ENCODE measurements at places on chromosomes 2 and 18. TPM values are rescaled to one million over a fixed set of nuclear protein-coding genes. Genes with fewer than 3 reads are reported as not detected.

PRR30 gene
- total RNA-seq, result not detected

GAL3ST2 gene
- total RNA-seq, result not detected

WDR43 gene
- 47.9 TPM for total RNA-seq

CFC1 gene
- total RNA-seq, result not detected

C2orf72 gene
- total RNA-seq, result 2.7 TPM

COPS9 gene
- 124 TPM for total RNA-seq

ACMSD gene
- total RNA-seq, result not detected

PLEKHH2 gene
- total RNA-seq, result 58.9 TPM

GALNT3 gene
- 2.5 TPM for total RNA-seq

SLC5A6 gene
- 22.6 TPM for total RNA-seq

INPP5D gene
- 56.3 TPM for total RNA-seq

GRCh38 chr18:59354731-59355130, 4.3 kb downstream of the LMAN1 start:
- no peak for DNase-seq

- DNase-seq, result no peak
Measured at GRCh38 chr2:22890132-22890531, 494.8 kb upstream of the KLHL29 start.

DNA sequence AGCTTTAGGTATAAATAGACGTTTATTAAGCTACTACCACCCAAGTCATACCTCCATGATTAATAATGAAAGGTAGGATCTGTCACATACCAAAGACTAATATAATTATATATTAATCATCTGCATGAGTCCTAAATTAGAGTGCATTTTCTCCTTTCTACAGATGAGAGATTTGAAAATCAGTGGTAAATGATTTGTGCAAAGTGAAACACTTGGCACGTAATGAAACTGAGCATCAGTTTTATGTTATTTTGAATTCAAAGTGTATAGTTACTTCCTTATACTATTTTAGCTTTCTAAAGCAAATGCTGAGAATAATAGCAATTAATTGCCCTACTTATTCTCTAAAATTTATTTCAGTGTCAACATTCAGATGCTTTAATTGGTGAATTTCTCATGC, 615.3 kb downstream of the TRIB2 start:
- no peak for DNase-seq

- no peak for DNase-seq
Measured at GRCh38 chr2:104430359-104430740, 423.6 kb upstream of the POU3F3 start.

GRCh38 chr2:225995796-225996461, 596.4 kb downstream of the NYAP2 start:
- no peak for DNase-seq

GRCh38 chr2:160405077-160405867, 88.3 kb downstream of the RBMS1 start:
- DNase-seq, result no peak

- no peak for DNase-seq
Measured at GRCh38 chr18:24695168-24695567, 234.7 kb downstream of the HRH4 start.

DNA sequence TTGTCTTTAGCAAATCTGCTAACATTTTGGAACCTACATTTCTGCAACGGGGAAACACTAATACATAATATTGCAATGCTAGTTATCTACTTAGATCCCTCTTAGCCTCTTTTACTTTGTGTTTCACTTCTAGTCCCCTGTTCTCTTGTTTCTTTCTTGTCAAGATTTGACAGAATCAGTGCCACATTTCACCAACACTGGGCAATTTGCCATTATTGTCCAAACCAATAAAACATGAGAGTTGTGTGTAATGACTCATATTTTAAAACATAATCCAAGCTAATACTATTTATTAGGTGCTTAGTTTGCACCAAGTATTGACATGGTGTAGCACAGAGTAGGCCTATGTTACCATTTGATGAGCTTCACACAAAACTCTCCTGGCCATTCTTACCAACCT, 33.7 kb upstream of the ACVR1C start:
- DNase-seq, result no peak

- DNase-seq, result no peak
Measured at GRCh38 chr2:148674063-148675020, 29.8 kb downstream of the EPC2 start.

DNA sequence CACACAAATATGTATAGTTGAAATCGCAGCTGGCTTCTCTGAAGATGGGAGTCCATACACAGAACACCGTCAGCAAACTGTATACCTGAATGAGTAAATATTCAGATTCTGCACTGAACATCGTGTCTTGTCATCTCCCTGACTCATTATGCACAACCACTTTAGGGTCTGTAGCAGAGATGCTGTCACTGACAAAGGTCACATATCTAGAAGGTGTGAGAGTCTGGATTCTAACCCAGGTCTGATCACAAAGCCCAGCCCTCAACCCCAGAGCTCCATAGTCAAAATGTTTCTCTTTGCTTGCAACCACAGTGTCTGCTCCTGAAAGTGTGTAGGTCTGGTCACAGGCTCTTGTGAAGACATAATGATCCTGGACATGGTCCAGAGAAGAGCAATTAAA, 78.3 kb upstream of the PAX8 start:
- no peak for DNase-seq

- DNase-seq, result peak; percentile 91
Measured at GRCh38 chr2:172103471-172104272, 972 bp upstream of the DLX2 start.

DNA sequence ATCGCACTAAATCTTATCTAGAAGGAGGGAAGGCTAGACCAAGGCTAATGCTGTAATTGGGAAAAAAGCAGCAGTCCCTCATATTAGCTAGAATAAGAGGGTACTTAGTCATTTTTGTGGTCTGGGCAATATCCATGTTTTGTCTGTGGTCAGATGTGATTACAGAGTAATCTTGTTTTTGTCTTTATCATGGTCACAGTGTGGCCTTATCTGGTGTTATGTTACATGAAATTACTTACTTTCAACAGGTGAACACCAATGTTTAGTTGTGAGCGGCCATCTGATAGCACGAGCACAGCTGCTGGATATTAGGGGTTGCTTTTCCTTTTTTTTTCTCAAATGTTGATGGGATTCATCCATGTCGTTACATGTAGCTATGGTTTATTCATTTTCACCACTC, 23.7 kb upstream of the PLEKHM3 start:
- no peak for DNase-seq

DNA sequence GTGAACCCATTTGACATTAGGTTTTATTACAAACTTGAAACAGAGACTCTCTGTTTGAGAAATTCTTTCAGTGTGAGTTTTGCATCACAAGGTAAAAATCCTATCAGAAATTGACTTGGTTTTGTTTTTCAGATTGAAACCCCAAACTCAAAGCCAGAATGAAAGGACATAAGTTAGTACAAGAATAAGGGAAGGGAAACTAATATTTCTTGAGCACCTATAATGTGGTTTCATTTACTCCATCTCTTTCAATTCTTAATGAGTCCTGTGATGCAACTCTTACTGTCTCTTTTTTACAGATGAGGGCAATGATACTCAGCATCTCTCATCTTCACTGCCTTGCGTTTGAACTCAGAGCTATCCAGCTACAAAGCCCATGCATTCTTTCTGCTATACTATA, 210.0 kb upstream of the SIX3 start:
- no peak for DNase-seq

DNA sequence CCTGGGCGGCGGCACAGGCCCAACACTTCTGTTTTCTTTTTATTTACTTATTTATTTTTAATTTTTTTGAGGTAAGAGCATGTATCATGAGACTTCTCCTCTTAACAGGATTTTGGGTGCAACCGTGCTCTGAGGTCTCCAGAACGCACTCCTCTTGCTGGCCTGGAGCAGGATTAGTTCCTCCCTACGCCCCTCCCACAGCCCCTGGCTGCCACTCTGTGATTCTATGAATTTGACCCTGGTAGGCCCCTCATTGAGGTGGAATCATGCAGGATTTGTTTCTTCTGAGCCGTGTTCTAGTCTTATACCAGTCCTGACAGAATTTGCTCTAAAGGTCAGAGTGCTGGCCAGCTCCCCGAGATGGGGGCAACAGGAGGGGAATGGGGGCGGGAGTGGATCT, 106.5 kb upstream of the HS6ST1 start:
- peak; percentile 10 for DNase-seq

DNA sequence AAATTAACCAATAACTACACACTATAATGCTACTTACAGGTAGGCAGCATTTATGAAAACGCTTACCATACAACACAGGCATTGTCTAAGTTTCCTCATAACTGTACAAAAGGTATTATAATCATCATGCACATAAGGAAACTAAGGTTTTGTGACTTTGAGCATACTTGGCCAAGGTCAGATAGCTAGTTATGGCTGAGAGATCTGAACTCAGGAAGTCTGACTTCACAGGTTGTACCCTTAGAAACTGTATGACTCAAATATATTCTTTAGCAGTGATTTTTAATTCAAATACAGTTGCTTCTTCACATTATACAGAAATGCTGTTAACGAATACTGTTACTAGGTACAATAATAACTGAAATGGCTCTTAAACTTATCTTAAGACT, 89.3 kb downstream of the TRIP12 start:
- no peak for DNase-seq

GRCh38 chr18:24949908-24950307, 402.1 kb downstream of the ZNF521 start:
- no peak for DNase-seq

GRCh38 chr2:174446531-174446930, 40.3 kb downstream of the GPR155 start:
- DNase-seq, result no peak

DNA sequence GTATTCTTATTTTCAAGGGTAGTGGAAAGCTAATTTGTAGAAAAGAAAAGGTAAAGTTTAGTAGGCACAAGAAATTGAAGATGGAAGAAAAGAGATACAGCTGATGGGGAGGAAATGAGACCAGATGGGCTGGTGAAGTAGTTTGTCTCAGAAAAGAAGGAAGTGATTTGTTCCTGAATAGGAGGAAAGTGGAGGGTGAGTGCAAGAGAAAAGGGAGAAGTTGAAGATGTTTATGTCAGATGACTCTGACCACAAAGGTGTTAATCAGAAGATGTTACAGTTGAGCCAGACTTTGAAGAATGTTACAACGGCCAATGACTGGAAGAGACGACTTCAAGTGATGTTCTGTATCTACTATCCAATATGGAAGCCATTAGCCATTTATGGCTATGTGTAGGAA, 21.2 kb downstream of the ZSCAN30 start:
- DNase-seq, result no peak

- DNase-seq, result no peak
Measured at GRCh38 chr2:31729065-31729439, 148.3 kb upstream of the SRD5A2 start.

GRCh38 chr2:27059141-27059820, 7.8 kb downstream of the AGBL5 start:
- no peak for DNase-seq

DNA sequence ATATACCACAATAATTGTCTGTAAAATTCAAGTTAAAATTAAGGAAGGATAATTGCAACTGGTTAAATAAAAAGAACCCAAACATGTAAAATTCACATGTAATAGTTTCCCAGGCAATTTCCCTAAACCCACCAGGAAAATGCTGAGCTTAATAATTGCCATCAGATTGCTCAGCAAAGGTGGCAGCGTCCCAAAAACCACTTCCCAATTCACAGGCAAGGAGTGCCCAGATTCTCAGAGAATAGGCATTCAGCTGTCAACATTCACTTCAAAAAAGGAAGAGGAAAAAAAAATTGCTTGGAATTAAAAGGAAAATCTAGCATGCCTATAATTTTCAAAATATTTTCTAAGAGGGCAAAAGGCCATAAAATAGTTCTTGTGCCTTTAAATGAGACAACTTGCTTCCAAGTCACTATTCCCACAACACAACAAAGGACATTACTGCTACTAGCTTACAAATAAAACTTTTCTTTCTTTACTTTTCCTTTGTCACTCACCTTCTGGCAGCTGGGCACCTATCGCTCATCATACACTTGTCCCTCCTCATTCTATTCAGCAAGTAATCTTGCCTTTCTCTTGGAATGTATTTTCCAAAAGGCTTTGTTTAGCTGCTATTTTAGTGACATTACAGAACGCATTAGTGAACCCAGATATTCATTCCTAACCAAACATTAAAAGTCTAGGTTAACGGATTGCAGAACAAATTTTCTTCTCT, 15.2 kb downstream of the SRBD1 start:
- peak; percentile 69 for DNase-seq

- DNase-seq, result no peak
Measured at GRCh38 chr2:70340761-70341476, 39.1 kb upstream of the FAM136A start.

DNA sequence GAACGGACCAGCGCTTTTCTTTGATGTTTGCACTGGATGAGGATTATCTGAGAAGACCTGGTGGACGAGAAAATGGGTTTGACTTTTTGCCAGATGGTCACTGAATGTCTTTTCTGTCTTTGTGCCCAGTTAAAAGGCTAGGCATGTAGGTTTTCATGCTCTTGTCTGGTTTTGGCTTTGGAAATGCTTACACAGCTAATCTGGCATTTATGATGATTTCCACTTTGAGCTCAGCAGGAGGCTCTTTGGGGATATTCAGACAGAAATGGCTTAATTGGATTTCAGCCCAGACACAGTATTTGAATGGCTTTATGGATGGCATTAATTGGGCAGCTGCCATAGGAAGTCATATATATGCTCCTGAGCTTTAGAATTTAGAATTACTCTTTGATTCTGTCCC, 59.6 kb downstream of the NCK2 start:
- DNase-seq, result no peak
